ENCODE measurements at places on chromosomes 7 and 10.
A peak's percentile ranks its signal among the peaks of the same experiment; 100 is the strongest.

DNA sequence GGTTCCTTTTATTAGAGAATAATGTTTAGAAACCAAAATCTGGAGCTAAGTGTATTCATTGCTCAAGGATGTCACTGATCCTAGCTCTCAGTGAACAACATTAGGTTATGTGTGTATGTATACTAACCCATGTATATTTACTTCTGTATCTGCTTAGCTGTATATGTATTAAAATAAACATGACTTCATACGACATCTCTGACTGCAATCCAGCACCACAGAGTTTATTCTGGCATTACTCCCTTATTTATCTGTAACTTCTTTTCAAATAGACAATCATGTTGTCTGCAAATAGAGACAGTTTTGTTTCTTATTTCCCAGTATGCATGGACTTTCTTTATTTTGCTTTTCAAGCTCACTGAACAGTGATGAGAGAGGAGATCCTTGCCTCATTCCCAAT, 441.0 kb upstream of the NFE2L3 start:
- no peak for DNase-seq

DNA sequence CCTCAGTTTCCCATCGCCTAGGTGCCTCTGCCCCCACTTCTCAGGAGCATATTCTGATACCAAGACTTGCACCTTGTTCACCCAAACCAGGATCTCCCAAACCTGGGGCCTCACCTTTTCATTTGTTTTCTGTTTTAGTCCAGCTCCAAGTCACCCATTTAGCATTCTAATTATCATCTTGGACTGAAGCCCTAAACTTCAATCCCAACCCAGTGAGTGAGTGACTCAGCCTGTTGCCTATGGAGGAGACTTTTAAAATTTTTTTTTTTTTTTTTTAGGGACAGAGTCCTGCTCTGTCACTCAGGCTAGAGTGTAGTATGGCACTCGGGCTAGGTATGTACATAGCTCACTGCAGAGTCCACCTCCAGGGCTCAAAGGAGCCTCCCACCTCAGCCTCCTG, 378.9 kb upstream of the AUTS2 start:
- DNase-seq, result no peak

- DNase-seq, result no peak
Measured at GRCh38 chr10:123942114-123942861, 50.7 kb upstream of the CPXM2 start.

DNA sequence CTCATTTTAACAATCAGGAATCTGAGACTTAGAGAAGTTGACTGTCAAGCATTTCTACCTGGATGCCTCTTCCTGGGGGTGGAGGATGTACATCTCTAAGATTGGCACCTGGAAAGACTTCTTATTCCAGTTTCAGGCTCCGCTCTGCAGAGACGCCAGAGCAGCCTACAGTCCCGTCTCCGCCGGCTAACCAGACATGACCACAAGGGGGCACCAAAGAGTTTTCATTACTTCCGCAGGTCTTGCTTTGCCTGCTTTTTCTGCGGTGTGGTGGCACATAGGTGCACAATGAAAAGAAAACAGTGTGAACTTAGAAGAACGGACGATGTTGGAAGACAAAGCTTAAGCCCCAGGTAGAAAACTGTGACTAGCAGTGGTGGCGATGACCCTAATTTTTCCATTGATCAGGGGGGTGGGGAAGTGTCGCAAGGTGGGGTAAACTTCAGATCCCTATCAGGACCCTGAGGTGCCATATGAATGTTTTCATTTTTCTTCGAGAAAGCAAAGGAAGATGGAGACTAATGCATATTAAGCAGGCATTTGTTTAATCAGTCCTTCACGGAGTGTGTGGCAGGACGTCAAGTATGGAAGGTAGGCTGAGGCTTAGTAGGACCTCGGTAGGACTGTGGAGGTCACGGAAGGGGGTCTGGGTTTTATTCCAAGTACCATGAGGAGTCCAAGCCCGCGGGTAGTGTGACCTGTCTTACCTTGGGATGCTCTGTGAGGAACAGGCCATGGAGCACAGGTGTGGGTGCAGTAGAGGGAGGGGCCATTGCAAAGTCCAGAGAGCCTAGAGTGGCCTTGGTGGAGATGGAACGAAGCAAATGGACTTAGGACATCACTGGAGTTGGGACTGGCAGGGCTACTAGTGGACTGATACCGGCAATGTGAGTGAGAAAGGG, 60.1 kb upstream of the SORCS3 start:
- peak; percentile 50 for DNase-seq

DNA sequence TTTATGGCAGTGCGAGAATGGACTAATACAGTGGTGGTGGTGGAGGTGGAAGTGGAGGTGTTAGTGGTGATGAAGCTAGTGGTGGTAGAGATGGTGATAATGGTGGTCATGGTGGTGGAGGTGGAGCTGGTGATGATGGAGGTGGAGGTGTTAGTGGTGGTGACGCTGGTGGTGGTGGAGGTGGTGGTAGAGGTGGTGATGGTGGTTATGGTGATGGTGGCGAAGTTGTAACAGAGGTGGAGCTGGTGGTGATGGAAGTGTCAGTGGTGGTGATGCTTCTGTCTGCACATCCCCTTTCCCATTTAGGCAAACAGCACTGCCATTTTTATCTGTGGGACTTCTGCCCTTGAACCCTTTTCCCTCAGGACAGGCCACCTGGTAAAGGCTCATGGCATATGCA, 7.4 kb upstream of the PTPRN2 start:
- no peak for DNase-seq

DNA sequence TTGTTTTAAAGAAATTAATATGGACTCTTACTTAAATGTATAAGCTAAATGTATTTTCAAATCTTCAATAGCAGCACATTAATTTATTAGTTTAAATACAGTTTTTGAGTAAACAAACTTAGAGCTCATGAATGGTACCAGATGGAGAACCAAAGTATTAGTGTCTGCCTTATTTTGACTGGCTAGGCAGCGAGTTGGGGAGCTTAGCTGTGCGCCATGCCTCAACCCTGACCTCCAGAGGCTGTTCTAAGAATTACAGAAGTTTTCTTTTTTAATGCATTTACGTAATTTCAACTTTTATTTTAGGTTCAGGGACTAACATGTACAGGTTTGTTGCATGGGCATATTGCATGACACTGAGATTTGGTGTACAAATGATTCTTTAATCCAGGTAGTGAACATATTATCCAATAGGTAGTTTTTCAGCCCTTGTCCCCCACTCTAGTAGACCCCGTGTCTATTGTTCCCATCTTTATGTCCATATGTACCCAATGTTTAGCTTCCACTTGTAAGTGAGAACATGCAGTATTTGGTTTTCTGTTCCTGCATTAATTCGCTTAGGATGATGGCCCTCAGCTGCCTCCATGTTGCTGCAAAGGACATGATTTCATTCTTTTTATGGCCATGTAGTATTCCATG, 166.8 kb downstream of the IQUB start:
- DNase-seq, result peak; percentile 74

- DNase-seq, result no peak
Measured at GRCh38 chr10:3194871-3195270, 22.3 kb upstream of the PITRM1 start.

DNA sequence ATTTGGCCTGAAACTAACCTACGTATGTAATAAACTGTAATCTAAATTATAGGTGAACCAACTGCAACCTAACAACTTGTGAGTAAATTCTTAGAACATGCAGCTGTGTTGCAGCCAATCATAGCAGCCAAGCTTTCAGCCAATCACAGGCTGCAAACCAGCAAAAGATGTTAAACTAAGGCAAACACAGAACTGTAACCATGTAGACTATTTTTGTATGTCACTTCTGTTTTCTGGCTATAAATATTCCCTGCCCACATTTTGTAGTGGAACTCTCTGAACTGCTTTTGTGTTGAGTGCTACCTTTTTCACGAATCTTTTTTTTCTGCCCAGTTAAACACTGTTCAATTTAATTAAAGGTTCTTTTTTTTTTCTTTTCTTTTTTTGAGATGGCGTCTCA, 28.2 kb upstream of the ZPBP start:
- DNase-seq, result no peak

DNA sequence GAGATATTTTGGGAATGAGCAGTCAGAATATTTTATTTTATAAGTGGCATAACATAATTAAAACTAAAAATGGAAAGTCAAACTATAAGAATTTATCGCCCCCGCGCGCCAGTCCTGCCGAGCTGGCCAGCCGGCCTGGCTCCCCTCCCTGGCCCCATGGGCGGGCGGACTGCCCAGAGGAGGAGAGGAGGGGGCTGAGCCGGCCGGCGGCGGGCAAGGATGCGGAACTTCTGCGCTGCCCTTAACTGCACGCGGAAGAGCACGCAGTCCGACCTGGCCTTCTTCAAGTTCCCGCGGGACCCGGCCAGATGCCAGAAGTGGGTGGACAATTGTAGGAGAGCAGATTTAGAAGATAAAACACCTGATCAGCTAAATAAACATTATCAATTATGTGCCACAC, 96.8 kb downstream of the DKK1 start:
- no peak for DNase-seq

DNA sequence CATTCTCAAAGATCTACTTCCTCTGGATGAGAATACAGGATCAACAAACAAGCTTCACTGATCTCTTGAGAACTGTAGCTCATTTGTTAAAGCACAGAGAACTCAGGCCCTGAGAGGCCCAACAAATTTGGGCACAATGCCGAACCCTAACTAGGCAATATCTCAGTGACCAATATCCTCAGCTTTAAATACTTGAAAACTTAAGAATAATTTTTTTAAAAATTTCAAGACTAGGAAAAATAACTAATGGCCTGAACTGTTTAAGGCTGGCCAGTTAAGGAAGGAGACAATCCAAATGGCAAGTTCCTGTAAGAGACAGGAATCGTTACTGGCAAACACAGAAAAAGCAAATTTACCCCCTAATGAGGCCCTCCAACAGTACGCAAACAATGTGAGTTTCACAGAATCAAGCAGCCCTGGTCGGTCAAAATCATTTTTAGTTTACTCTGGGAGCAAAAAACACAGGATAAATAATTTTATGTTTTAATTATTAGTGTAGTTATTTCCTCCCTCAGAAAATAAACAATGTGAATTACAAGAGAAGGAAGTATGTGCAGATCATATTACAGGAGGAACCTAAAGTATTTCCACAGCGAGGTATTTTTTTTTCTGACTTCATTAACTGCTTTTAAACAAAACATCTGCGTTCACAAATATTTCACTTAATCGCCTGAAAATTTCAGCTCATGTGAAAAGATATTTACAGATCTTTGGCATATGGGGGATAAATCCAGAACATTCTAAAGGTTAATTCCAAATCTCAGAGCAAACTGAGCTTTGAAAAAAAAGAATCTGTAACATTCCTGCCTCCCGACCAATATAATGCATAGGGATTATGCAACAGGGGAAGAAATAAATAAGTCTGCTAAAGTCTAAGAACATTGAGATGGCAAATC, 39.5 kb downstream of the NT5C2 start:
- DNase-seq, result peak; percentile 34

- no peak for DNase-seq
Measured at GRCh38 chr7:25486656-25487055, 258.4 kb upstream of the NPVF start.

GRCh38 chr7:726854-727103, 280 bp downstream of the DNAAF5 start:
- no peak for DNase-seq

GRCh38 chr10:96370584-96371157, 11.9 kb upstream of the OPALIN start:
- DNase-seq, result peak; percentile 63
